ENCODE measurements at places on chromosomes 7 and 10. TPM values are rescaled to one million over a fixed set of nuclear protein-coding genes. Genes with fewer than 3 reads are reported as not detected.

The PCDH15 gene
- 1.3 TPM for total RNA-seq

The MRLN gene
- total RNA-seq, result 0.75 TPM

The RPP38 gene
- total RNA-seq, result 23.2 TPM

The OR2A7 gene
- total RNA-seq, result 4.2 TPM

The PAOX gene
- 6.9 TPM for total RNA-seq

The KMT2C gene
- total RNA-seq, result 66.4 TPM

The ASIC3 gene
- 2.2 TPM for total RNA-seq

The ZPBP gene
- not detected for total RNA-seq

The ST8SIA6 gene
- 1.0 TPM for total RNA-seq

The TAS2R5 gene
- total RNA-seq, result 3.3 TPM

The UNC5B gene
- total RNA-seq, result 22.4 TPM

The H2BK1 gene
- not detected for total RNA-seq

The DNA2 gene
- 27.6 TPM for total RNA-seq

The LIPJ gene
- 0.29 TPM for total RNA-seq

The TDRD1 gene
- not detected for total RNA-seq

- no peak for DNase-seq
These were observed 886.4 kb downstream of the DNAJB9 start for GRCh38 chr7:109456116-109456515.

- no peak for DNase-seq
These were observed 738.4 kb downstream of the SUGCT start for GRCh38 chr7:40873248-40873647.

- DNase-seq, result peak; percentile 42
These were observed 26.4 kb downstream of the PDLIM1 start for GRCh38 chr10:95264227-95265051.

DNA sequence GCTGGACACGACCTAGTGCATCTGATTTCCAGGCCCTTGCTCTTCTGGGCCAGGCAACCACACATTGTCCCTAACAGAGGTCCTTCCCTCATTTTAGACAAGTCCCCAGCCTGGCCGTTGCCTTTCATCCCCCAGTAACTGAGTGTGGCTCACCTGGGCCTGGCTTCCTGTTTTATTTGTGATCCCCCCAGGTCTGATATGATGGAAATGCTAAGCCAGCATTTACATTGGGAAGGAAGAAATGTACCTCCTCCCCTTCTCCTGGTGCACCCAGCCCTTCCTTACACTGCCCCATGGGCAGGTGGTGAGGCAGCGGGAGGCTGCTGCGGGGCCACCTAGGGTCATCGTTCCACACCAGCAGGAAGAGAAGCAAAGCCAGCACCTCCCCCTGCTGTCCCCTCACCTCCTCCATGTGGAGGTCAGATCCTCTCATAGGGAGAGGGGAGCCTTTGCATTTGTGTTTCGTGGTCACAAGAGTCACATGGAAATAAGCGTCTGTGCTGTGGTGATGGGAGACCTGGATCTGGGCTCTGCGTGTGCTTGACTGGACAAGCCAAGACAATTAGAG lies 108.8 kb downstream of the GLRX3 start:
- DNase-seq, result no peak

GRCh38 chr7:43625453-43625852 lies 42.5 kb downstream of the STK17A start:
- DNase-seq, result no peak

DNA sequence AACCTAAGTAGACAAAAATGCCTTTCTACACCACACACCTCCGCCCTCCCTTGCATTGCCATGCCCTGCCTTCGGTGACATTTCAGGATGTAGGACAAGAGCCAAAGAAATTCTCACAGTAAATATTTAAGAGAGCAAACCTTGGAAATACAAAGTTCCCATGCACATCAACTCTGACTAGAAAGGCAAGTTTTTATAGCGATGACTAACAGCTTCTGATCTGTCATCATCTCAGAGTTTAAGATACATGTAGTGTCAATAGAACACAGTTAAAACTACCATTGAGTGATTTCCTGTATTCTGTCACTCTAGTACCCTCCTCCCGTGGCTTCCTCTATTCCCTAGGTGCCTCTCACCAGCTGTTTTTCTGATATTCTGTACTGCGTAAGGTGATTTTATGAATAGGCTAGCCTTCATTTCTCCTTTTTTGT lies 20.7 kb downstream of the SLC16A9 start:
- DNase-seq, result no peak

DNA sequence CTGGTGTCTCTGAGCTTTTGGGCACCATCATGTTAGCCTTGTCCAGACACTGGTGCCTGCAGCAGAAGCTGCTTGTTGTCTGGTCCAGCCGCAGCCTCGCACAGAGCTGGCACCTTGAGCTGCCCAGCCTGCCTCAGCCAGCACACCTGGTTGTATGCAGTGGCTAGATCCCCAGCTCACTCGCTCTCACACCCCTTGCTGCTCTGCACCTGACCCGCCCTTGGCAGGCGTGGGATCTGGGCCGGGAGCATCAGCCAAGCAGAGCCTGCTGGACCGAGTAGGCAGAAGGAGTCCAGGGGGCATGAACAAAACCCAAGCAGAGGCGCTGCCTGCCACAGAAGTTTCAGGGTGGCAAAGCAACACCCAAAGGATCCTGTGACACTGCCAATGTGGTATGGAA lies 79.7 kb upstream of the ITGB1 start:
- no peak for DNase-seq

DNA sequence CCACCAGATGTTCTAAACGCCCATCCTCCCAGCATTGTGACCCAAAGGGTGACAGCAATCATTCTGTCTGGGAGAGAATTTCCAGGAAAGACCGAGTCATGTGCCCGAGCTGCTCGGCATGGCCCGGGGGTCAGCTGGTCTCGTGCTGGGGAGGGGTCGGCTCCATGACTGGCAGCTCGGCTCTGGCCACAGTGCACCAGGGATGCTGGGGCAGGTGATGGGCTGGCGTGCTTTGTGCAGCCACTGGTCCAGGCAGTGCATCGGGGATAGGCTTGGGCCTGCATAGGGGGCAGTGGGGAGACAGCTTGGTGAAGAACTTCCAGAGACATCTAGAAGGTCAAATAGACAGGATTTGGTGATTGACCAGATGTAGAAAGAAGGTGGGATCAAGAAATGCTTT lies 39.2 kb upstream of the PSMG3 start:
- no peak for DNase-seq

- DNase-seq, result no peak
These were observed 126.3 kb upstream of the CELF2 start for GRCh38 chr10:10891124-10892082.

- no peak for DNase-seq
These were observed 13.1 kb downstream of the PIP4K2A start for GRCh38 chr10:22701132-22701826.

DNA sequence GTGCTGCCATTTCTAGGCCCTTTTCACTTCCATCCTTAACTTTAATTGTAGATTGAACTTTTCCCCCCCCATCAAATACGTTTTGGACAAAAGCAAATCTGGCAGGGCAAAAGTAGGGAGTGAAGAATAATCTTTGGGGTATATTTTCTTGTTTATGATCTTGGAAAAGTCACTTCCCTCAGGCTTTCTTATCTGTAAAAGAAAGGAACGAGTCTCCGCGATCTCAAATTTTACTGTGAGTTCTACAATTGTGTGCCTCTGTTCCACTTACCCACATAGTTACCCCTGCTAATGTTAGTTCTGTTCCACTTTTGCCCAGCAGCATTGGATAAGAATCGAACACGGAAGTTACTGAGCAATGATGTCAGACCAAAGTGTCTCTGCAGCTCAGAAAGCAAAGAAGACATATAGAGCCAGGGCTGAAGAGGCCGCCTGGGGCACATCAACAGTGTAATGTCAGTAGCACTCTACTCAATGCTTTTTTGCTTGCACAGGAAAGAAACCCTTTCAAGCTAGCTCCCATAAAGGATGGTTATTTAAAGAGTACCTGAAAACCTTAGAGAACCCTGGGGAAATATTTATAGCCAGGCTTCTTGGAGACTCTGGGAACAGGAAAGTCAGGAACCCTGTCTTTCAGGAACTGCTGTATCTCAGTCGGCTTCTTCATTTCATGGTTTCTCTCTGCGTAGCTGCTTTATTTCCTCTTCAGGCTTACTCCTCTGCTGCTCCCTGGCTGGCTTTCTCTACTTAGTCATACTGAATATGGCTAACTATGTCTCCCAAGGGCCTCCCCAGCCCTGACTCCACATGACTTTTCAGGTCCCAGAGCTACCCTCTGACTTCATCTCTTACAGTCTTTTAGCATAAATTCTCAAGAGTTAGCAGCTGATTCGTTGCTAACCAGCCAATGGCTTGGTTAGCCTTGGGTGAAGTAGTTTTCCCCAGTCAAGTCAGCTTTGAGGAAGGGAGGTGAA lies 123.7 kb upstream of the FAM3C start:
- no peak for DNase-seq

DNA sequence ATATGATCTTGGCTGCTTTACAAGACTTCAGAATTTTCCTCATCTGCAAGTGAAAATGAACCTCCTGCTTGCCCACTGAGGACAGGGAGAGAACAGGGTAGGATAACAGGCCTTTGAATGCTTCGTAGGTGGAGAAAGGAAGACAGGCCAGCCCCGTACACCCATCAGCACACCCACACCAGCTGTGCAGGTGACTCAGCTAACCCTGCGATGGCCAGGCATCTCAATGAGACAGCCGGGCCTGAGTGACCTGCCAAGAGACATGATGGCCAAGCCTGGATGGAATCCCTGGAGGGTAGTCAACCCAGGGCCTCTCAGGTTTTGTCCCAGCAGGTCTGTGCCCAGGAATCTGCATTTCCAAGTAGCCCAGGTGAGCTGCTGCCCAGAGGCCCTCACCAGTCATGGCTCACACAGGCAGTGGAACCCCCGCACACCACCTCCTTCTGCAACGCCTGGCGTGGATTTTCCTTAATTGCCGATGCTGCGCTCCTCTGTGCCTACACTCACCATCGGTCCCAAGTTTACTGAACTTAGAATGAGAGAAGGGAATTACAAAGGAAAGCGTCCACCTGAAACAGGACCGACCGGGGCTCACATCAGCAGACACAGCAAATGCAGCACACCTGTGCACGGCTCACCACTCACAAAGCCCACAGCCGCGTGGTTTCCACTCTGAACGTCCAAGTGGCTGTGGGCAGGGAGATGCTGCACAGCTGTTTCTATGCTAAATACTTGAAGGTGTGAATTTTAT lies 163.7 kb downstream of the DIP2C start:
- DNase-seq, result no peak

GRCh38 chr10:126147866-126148587 lies 240.2 kb downstream of the ADAM12 start:
- peak; percentile 13 for DNase-seq

DNA sequence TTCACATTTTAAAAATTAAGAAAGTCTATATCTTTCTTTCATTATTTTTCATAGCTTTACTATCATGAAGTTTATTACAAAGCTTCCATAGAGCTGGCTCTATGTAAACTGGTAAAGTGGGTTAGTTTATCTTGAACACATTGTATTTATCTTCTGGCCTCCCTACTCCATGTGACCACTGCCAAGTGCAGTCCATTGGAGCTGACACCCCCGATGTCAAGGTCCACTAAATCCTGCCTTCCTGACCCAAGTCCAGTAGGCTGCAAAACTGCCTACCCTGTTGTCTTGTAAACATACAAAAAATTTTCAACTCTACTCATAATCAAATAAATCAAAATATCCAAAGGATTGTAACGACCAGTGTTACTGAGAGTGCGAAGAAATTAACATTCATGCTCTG lies 10.2 kb downstream of the DNAJC12 start:
- DNase-seq, result no peak

DNA sequence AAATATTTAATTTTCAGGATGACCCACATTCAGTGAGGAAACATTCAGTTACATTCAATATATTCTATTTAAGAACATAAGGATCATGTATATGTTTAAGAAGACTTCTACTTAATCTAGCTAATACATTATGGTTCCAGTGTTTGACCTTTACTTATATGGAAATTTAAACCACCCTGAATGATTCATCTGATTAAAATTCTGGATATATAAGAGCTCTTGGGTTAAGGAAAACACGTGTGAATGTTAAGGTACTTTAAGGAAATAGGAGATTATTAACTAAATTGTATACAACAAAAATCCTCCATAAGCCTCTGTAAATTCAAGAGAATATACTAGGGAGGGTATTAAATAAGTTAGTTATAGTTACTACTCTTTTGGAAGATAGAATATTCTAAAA lies 40.9 kb downstream of the HDAC9 start:
- no peak for DNase-seq

DNA sequence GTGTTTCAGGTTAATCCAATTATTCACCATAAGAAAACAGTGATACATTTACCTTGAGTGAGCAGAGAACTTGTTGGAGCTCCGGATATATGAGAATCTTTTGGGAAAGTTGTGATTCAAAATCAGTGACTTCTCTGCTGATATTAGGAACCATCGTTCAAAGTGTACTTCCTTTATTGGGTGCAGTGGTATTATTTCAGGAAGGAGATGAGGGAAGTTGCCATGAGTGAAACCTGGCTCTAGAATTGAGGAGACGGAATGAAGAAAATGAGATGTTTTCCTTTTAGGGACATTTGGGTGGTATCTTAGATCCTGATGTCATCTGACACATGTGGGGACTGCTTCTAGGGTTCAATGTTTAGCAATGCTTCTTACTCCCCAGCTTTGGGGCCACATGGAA lies 343.9 kb downstream of the ABCA13 start:
- no peak for DNase-seq

DNA sequence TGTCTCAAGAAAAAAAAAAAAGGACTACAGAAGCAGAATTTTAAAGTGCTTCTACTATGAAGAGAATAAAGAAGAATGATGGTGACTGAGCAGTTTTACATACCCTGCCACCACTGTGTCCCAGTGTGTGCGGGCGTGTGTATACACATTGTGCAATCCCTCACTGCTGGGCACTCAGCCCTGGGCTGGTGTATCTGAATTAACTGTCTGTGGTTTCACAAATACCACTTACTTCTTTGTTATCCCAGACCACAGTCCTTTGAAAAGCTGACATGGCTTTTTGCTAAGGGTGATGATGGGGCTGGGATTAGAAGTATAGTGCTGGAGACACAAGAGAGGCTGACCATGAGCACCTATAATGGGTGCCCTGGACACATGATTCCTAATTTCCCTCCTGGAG lies 21.1 kb upstream of the TRPV6 start:
- no peak for DNase-seq

DNA sequence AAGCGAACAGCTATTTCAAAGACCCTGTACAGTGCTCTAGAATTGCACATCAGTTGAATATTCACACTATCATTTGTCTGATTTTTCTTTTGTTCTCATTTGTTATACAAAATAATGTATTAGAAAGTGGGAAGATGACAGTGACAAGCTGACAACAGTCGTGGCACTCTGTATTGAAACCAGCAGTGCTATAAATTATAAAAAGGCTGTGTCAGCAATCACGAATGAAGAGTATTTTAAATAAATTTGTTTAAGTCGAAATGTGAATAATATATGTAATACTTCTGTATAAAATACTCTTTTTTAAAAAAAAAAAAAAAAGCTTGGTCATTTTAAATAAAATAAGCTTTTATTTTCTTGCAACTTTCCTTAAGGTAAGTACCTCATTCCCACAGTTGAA lies 122.6 kb downstream of the VPS50 start:
- no peak for DNase-seq

- no peak for DNase-seq
These were observed 9.7 kb downstream of the HYCC1 start for GRCh38 chr7:23004247-23004520.

All from type B pancreatic cell (in vitro differentiated cells).